ENCODE measurements at places on chromosomes 7 and 10.

DNA sequence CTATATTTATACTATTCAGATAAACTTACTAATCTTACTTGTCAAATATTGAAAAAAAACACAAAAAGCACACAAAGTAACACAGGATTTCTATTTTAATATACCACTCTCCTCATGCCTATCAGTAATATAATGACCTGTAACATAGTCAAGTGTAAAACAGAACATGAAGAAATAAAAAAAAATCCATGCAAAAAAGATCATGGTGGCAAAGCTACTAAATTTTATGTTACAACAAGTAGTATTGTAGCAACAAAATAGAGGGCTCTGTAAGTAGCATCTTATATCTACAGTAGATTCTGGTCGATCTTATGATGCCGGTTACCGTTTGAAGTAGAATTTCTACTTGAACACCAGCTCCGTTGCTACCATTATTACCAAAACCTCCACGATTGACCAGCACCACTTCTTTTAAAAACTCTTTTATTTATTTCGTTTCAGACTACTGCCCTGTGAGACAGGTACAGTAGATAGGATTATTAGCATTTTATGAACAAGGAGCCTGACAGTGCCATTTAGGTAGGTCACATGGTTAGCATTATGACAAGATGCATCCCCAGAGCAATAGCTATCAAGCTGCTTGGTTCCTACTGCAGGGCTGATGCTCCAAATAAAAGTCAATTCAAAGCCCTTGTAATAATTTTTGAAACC lies 2.1 kb downstream of the CPED1 start:
- DNase-seq, result no peak

- DNase-seq, result no peak
Measured at GRCh38 chr7:69684369-69685292, 86.4 kb downstream of the AUTS2 start.

DNA sequence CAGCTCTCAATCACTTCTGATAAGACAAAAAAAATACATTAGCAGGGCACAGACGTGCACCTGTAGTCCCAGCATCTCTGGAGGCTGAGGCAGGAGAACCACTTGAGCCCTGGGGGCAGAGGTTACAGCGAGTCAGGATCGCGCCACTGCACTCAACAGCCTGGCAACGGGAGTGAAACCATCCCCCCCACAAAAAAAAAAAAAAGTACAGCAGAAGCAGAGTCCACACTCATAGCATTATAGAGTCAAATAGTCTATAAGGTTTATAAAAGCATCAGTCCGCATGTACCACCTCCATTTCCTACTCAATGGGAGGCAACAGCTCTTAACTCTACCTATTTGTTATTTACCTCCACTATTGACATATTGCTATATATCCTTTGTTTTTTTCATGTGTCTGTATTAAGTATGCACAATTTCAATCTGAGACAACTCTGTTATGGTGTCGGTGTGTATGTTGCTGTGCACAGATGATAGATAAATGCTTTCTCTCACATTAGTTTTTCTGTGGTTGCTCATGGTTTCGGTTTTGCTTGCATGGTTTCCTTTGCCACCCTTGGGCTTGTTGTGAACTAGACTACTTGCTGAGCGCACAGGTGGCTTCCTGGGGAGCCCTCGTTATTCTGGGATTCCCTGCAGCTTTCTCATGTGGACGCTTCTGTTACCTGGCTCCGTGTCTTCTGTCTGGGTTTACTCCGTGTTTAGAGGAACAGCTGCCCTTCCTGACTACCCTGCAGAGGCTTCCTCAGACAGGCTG lies 40.4 kb downstream of the PROSER2 start:
- DNase-seq, result peak; percentile 45

- no peak for DNase-seq
Measured at GRCh38 chr10:133243593-133243992, 5.9 kb downstream of the VENTX start.

- DNase-seq, result no peak
Measured at GRCh38 chr10:99170116-99170675, 65.5 kb downstream of the HPSE2 start.

- DNase-seq, result no peak
Measured at GRCh38 chr10:7397049-7398035, 13.5 kb downstream of the SFMBT2 start.
